Right lung (tissue), 10 donors: ENCODE measurements at places on chromosomes 6 and 20. TPM values are rescaled to one million over a fixed set of nuclear protein-coding genes. Genes with fewer than 3 reads are reported as not detected.

DNA sequence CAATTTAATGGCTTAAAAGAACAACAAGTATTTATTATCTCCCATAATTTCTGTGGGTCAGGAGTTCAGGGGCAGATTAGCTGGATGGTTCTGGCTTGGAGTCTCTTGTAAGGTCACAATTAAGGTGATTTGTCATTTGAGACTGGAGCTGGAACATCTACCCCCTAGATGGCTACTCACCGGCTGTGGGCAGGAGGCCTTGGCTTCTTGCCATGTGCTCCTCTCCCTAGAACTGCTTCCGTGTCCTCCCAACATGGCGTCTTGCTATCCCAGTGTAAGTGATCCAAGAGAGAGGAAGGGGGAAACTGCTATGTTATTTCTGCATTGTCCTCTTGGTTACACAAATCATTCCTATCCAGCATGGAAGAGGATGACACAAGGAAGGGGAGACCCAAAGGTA lies 210.2 kb upstream of the ECI2 start:
- DNase-seq, result no peak

- no peak for DNase-seq
Measured at GRCh38 chr20:64257107-64257757, 1.7 kb downstream of the PCMTD2 start.

Gene PARD6B
- polyA plus RNA-seq, result 8.1 TPM

Gene MCHR2
- polyA plus RNA-seq, result not detected

DNA sequence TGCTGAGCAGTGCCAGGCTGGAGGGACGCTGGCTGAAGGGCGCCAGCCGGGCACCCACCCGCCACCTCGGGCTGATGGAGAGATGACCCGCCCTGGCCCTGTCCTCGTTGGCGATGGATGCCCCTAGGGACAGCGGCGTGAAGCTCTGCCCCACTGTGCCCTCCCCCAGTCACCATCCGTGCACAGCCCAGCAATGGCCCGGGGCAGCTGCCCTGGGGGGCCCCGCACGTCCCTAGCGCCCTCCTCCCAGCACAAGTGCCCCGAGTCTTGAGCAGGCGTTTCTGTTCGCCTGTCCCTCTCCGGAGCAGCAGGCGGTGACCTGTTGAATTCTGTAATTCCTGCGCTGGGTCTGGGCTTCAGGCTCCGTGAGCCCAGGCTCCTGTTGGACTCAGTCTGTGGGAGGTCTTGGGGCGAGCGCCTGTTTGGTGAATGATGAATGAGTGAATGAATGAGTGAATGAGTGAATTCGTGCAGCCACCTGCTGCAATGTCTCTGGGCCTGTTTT lies 36.8 kb upstream of the CHRNA4 start:
- no peak for DNase-seq

Gene PDCD2
- 67.2 TPM for polyA plus RNA-seq

DNA sequence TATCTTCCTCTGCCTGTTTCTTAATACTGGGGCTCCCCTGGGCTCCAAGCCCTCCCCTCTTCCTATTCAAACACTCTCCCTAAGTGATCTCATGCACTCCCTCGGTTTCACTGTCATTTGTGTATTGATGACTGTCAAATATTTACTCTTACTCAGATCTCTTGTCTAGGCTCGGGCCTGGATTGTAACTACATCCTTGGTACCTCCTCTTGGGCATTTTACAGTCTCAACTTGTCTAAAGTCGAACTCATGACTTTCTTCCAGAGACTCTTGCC lies 189.4 kb upstream of the PRDM1 start:
- no peak for DNase-seq

Gene LY6G5C
- polyA plus RNA-seq, result 4.4 TPM

Gene COL12A1
- 29.3 TPM for polyA plus RNA-seq

DNA sequence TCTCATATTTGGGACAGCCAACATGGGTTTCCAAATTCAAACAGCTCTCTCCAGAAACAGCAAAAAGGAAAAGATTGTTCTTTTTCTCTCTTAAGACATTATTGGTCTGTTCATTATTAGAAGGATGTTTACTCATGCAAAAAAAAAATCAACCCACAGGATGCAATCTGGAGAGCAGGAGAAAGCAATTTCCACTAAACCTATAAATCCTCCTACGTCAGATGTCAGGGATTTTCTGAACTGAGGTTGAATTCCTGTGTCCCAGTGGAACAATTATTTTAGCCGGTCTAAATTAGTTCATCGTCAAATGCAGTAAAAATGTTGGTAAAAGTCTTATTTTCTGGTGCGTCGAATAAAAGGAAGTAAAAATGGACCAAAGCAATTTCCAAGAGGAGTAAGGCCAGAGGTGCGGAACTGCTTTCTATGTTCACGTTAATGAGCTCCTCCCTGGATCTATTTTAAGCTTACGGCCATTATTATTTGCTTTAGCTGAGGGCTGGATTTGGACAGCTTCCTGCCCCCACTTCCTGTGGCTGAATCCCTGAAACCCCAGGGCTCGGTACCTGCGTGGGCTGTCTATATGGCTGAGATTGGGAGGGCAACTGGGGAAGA lies at the start of gene GABRR1:
Gene GABRR1 (minus strand): TSS at position 60 of the 612 bp plus-strand sequence. CDS start 36 bp downstream, at position 24.
- DNase-seq, result no peak

Gene SLPI
- 7.9 TPM for polyA plus RNA-seq

DNA sequence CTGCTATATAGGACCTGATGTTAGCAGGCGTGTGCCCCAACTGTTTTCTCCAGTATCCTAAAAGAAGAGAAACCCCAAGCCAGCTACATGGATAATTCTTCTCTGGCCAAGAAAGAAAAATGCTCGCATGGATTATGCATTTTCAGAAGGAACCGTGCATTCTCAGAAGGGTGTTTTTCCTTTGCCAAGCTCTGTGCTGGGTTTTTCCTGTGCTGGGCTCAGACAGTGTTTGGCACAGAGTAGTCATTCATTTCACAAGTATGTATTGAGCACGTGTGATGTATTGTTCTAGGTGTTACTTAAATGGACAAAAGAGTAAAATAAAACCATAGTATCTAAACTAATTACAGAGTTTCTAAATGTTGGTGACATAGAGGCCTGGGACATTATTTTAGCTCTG lies 62.7 kb upstream of the ZNF133 start:
- no peak for DNase-seq
